Fibroblast of skin of left quadriceps (primary cell): ENCODE measurements at places on chromosomes 6 and 20.

DNA sequence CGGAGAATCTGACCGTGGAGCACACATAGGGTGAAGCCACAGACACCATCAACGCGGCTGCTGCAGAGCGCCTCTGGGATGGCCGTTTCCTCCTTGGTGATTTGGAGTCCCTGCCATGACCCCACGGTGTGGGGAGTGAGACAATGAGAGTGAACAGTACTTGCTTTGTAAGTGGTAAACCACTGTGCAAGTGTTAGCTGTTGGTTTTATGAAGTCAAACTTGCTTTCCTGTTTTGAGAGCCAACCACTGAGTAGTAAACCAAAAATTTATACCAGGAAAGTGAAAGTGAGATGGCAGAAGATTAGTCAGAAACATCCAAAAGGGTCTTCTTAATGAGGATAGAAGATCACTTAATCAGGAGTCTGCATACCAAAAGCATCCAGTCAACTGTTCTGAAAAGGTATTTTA is 160.7 kb downstream of the FOXC1 start:
- DNase-seq: no peak

DNA sequence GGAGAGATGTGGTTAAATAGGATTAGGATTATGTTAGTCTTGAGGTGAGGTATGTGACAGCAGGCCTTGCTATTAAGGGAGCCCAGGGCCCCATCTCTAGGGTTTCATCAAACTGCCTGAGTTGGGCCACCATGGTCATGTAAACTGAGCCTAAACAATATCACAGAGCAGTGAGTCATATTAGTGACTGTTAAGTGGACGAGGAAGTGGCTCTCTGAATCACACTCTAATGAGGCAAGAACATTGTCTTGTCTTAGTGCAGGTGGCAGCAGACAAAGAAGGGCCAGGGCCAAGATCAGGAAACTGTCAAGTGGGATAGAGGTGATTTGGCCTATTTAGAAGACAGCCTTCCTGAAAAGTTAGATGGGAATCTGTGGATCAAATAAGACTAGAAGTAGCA is 23.1 kb downstream of the ENPP3 start:
- no peak for DNase-seq

DNA sequence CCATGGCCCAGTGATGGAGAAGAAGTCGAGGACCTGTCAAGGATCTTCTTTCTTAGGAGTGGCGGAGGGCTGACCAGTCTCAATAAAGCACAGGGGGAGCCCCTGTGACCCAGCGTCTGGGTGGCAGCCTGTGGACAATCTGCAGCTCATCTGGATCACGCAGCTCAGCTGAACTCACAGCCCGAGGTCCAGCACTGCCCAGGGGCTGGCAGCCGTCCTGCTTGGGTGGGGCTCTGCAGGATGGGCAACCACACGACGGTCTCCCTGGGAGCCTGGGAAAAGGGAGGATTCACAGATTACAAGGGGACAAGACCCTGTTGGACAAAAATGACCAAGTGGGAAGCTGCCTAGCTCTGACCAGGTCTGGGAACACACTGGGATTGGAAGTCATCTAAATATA is 110.8 kb downstream of the MYLK4 start:
- DNase-seq: no peak

DNA sequence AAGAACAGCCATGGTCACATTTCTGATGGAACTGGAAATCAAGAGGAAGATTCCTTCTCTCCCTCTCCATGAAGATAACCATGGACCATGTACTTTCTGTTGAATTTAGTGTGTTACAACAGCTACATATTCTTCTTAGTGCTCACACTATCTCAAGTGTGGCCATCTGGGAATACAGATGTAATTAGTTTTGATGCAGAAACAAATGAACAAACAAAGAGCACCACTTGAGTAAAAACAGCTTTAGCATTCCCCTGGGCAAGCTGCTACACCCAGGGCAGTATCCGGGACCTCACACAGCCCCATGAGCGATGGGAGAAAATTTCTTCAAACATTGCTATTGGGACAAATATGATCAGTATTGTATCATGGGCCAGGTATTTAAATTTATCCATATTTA is 75.2 kb downstream of the RAMACL start:
- no peak for DNase-seq

- no peak for DNase-seq
Measured at GRCh38 chr6:102907181-102907580, 1513.7 kb downstream of the GRIK2 start.

- no peak for DNase-seq
Measured at GRCh38 chr20:20399531-20400500, 31.9 kb downstream of the INSM1 start.

DNA sequence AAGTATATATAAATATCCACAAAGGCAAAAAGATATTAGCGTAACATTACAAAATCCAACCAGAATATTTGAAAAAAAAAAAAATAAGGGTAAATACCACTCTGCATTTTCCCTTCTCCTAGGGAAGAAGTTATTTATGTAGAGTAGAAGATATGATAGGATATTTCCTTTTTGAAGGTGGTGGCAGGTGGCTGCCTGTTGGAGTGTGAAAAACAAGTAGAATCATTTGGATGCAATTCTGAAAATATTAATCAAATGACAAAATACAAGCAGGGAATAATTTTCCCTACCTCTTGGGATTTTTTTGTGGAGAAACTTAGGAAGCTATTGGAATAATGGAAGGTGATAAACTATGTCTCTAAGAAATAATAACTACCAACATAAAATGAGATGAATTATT is 62.5 kb upstream of the OGFRL1 start:
- no peak for DNase-seq

DNA sequence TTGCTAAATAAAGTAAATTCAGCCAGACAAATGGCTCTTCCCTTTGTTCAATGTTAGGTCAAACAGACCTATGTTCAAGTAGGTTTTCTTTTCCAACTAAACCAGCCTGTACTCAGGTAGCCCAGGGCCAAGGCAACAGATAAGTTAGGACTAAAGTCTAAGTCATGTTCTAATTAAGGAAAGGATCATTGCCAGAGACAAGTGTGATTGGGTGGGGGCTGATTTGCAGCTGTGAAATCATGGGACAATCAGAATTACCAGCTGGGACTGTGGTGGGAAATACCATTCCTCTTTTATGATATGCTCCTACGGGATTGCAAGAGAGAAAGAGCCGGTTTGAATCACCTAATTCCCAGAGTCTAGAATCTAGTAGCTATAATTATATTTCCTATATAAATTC is 4.2 kb upstream of the FBXO30 start:
- no peak for DNase-seq

DNA sequence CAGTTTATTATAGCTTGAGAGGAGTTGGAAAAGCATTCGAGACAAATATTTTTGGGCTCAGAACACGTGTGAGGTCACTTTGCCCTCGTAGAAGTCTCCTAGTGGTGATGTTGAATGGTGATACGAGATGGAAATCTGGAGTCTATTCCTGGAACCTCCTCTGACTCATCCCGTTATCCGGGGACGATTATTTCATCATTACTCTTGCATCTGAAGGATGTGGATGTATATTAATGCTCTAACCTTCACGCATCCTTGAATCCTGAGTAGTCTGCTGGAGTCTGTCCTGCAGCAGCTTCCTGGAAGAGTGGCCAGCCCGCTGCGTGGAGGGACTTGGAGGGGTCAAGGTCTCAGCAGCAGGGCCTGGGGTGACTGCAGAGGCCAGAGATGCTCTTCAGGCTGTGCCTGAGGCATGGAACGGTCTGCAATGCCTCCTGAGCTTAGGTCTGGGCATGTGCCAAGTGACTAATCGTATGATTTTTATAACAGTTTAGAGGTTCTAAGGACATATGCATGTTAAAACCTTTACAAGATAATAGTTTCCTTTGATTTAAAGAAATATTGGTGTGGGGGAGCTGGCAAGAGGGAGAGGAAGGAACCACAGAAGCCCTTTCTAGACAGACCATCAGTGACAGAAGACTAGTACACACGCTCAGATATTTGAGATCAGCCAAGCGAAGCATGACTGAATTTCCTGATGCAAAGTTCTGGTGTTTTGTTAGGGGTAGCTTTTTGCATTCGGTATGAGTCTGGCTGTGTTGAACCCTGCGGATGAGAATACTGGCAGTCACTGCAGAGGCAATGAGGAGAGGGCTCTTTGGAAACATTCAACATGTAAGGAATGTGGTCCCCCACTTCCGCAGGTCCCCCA is 400.2 kb downstream of the QKI start:
- peak; percentile 71 for DNase-seq

- no peak for DNase-seq
Measured at GRCh38 chr20:62707921-62708521, 615 bp upstream of the NTSR1 start.
